Cortex of kidney (tissue), 1 donor: ENCODE measurements at places on chromosomes 7 and 10.

DNA sequence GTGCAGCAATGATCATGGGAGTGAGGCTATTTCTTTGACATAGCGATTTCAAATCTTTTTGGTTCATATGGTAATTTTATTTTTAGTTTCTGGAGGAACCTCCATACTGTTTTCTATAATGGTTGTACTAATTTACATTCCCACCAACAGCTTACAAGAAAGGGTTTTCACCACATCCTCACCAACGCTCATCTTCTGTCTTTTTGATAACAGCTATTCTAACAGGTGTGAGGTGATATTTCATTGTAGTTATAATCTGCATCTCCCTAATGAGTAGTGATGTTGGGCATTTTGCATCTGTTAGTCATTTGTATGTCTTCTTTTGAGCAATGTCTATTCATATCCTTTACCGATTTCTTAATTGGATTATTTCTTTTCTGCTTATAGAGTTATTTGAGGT lies 75.0 kb upstream of the FHIP2A start:
- DNase-seq, result no peak

- no peak for DNase-seq
Observed at GRCh38 chr10:47254611-47255010, 45.4 kb upstream of the GDF10 start.

GRCh38 chr7:24336461-24336860 lies 52.5 kb downstream of the NPY start:
- no peak for DNase-seq

DNA sequence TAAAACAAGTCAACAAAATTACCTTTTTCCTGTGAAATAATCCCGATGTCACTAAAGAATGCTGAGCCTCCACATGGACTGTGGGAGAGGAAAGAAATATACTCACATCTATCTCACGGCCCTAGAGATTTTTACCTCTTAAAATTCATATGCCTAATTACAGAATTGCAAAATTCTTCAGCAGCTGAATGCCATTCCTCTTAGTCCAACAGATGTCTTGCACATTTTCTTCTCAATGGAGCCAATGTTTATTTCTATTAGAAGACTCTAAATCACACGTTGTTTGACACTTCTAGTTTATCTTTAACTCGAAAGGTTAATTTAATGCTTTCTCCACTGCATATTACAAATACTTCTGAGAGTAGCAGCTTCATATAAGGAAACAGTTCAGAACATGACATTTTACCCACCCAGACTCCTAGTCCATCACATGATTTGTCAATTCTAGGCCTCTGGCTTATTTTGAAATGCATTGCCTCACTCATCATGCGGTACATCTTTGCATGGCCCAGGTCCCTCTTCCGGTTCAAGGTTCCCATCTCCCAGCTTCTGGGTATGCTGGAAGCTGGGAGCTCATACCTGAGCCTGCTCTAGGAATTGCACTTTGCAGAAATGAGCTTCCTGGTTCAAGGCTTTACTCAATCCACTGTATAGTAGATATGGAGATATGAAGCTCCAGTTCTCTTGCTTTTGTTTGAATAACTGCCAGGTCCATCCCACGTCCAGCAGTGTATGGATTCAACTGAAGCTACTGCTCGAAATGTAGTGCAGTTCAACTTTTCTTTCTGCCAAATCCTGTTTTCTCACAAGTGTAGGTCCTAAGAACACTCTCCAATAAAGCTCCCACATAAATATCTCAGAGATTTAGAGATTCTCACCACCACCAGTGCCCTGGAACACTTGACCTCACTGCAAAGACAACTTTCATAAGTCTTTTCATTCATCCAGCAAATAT lies 306.2 kb downstream of the GPR37 start:
- no peak for DNase-seq

- DNase-seq, result no peak
Observed at GRCh38 chr7:7220821-7221220, 38.5 kb downstream of the C1GALT1 start.

GRCh38 chr7:95375591-95376257 lies 20.5 kb downstream of the PON3 start:
- no peak for DNase-seq

GRCh38 chr7:888081-889024 lies 12.0 kb downstream of the GET4 start:
- no peak for DNase-seq

DNA sequence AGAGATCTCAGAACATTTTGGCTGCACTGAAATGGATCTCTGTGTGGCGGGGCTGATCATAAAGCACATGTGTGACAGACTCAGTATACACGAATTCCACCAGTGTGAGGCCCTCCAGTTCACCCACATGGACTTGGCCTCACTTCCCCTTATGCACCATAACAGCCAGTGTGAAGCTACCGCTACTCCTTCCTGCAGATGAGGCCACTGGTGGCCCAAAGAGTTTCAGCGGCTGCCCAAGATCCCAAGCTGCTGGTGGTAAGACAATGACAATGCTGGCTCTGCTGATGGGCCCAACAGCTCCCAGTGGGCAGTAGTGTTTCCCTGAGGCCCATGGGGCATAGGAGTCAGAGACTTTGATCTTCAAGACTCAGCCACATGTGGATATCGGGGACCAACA lies 21.0 kb upstream of the C10orf71 start:
- DNase-seq, result no peak

GRCh38 chr10:131180086-131180485 lies 131.4 kb downstream of the TCERG1L start:
- DNase-seq, result no peak

GRCh38 chr10:94183666-94184264 lies 179.0 kb downstream of the NOC3L start:
- DNase-seq, result no peak

- no peak for DNase-seq
Observed at GRCh38 chr10:26384600-26384999, 53.5 kb upstream of the APBB1IP start.

- no peak for DNase-seq
Observed at GRCh38 chr7:24158975-24159374, 125.0 kb upstream of the NPY start.

DNA sequence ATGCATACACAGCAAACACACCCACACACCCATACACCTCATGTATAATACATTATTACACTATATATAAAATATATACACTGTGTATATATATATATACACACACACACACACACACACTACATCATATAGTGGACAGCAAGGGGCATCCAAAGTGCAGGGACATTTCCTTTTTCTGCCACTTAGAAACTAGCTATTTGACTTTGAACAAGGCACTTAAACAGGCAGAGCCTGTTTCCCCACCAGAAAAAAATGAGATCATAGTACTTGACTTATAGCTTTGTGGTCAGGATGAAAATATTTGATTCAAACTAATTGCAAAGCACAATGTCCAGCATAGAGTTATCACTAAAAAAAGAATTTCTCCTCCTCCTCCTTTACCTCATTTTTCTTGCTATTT lies 254.3 kb upstream of the NPVF start:
- DNase-seq, result no peak

DNA sequence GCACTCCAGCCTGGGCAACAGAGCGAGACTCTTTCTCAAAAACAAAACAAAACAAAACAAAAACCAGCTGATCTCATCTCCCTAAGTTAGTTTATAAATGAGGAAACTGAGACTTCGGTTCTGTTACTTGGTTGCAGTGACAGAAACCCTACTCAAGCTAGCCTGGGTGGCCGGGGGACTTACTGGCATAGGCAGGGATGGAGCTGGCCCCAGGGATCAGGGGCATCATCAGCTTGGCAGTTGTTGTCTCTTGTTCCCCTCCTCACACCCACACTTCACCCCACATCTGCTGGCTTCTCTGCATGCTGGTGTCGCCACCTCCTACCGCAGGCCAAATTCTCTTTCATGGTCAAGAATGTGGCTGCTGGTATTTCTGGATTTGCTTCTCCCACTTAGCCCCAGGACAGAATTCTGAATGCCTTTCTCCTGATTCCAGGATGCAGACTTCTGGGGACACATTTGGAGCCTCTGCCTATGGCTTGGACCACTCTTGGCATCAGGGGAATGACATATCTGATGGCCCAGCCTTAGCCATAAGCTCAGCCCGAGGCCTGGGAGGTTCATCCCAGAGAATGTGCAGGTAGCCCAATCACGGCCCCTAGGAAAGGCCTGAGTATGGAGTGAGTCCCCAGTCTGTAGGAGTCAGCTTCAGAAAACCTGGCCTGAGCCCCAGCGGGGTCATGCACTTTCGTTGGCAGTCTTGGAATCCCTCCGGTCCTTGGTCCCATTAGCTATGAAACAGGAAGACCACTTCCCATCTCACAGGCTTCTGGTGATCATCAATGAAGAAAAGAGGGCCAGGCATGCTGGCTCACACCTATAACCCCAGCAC lies 41.6 kb upstream of the CTBP2 start:
- no peak for DNase-seq

DNA sequence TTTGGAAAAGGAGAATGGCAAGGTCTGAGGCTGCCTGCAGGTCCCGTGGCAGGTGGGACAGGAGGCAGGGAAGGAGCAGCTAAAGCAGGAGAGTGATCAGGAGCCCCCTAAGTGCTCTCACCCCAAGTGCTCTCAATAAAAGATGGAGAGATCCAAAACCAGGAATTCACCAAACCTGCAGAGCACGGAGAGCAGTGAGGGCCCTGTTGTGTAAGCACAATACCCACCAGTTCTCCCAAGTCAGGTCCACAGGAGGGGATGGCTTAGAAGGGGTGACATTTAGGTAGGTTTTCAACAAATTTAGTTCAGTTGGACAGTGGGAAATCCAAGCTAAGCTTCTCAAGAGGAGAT lies 40.8 kb downstream of the GNA12 start:
- DNase-seq, result no peak

DNA sequence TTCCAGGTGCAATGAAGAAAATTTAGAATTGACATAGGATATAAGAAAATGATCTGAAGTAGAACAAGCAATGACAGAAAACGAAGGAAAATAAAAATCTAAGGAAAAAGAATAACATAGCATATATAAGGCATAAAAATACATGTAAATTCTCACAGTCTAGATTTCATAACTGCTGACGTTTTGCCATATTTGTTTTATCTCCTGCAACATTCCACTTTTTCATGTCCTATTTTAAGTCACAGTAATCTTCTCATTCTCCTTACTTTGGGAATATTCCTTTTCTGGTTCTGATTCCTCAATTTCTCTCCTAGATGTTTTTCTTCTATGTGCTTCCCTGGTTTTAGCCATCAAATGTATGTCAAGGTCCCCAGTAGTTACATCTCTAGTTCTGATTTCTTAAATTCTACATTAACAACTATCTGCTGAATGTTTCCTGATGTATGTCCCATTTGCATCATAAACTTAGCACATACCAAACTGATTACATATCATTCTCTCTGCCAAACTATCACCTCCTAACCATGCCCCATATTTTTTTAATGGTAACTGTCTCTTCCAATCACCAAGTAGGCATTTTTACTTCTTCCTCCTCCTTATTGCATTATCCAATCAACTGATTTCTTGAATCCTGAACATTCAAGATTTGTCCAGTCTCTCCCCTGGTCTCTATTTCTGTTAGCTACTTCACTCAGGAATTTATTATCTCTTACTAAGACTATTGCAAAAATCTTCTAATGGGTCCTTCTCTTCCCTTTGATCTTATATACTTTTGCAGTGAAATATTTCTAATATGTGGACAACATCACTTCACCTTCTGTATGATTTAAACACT lies 171.3 kb downstream of the DNAJC1 start:
- no peak for DNase-seq

GRCh38 chr7:12300415-12300814 lies 89.3 kb downstream of the TMEM106B start:
- DNase-seq, result no peak
